ENCODE measurements at places on chromosomes 13 and 19. TPM values are rescaled to one million over a fixed set of nuclear protein-coding genes. Genes with fewer than 3 reads are reported as not detected.

- no peaks in the 10 kb centered on the region for H3K36me3 ChIP-seq
- peak overlapping the region; percentile 2 for H3K27ac ChIP-seq
- DNase-seq = peak; percentile 69
Observed at GRCh38 chr19:5321851-5322681, 18.5 kb downstream of the PTPRS start.

DNA sequence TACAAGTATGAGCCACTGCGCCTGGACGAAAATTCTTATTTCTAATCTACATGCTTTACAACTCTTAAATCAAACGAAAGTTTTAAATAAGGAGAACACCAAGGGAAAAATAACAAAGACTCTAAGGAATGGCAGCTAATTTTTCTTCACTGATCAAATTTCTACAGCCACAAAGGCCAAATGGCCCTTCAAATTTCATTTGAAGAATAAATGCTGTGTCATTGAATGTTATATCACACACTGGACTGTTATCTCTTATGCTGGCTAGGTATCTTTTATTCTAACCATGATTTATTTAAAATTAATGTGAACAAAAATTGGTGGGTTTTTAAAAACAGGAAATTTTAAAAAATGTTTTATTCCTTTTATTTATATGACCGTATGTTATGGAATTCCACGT lies 14.1 kb downstream of the SMAD9 start:
- H3K4me3 ChIP-seq = no peak overlapping the region
- no peak for DNase-seq
- no peaks in the 10 kb centered on the region for H3K36me3 ChIP-seq
- H3K4me1 ChIP-seq = no peaks in the 10 kb centered on the region
- no peak overlapping the region for H3K27ac ChIP-seq

GRCh38 chr13:19074519-19074918 lies 107.1 kb downstream of the TUBA3C start:
- no peaks in the 10 kb centered on the region for H3K4me1 ChIP-seq
- no peaks in the 10 kb centered on the region for H3K36me3 ChIP-seq
- H3K27ac ChIP-seq = no peak overlapping the region
- no peaks in the 10 kb centered on the region for H3K27me3 ChIP-seq
- DNase-seq = no peak
- no peak overlapping the region for H3K4me3 ChIP-seq

GRCh38 chr13:39341251-39341650 lies 261.7 kb downstream of the LHFPL6 start:
- H3K27me3 ChIP-seq = no peaks in the 10 kb centered on the region
- no peaks in the 10 kb centered on the region for H3K36me3 ChIP-seq
- H3K4me3 ChIP-seq = no peak overlapping the region
- H3K4me1 ChIP-seq = no peaks in the 10 kb centered on the region
- no peak for DNase-seq
- H3K27ac ChIP-seq = no peak overlapping the region

GRCh38 chr19:55339889-55340783 lies 460 bp downstream of the KMT5C start:
- peaks cover 32% of the 10 kb centered on the region for H3K36me3 ChIP-seq
- H3K4me1 ChIP-seq = peaks cover 55% of the 10 kb centered on the region
- peak overlapping the region; percentile 92 for H3K4me3 ChIP-seq
- no peaks in the 10 kb centered on the region for H3K27me3 ChIP-seq
- peak overlapping the region; percentile 97 for H3K27ac ChIP-seq
- DNase-seq = peak; percentile 38

- no peak overlapping the region for H3K4me3 ChIP-seq
- DNase-seq = no peak
- H3K27me3 ChIP-seq = no peaks in the 10 kb centered on the region
- H3K4me1 ChIP-seq = peaks cover 52% of the 10 kb centered on the region
Observed at GRCh38 chr19:13005861-13006370, 10.6 kb downstream of the NFIX start.

Gene COL4A2
- polyA plus RNA-seq = 15.7 TPM

DNA sequence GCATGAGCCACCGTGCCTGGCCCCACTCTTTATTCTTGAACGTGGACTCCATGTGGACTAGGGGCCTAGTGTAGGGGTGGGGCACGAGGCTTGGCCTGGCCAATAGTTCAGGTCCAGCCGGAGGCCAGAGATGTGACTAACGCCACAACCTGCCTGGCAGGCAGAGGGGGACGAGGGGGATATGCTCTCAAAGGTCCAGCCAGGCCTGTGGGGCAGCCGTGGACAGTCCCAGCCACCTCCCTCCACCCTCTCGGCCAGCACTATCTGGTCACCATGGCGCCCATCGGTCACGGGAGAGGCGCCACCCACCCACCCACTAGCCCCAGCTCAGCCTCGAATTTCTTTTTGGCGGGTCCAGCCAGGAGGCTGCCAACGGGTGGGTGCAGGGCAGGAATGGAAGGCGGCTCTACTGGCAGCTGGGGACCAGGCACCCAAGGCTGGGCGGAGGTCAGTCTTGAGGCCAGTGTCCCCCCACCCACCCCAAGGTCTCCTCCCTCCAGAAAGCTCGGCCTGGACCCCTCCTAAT lies 2.2 kb upstream of the CERS1 start:
- H3K4me1 ChIP-seq = peaks cover 12% of the 10 kb centered on the region
- peaks cover 5% of the 10 kb centered on the region for H3K27me3 ChIP-seq
- no peak overlapping the region for H3K4me3 ChIP-seq
- H3K36me3 ChIP-seq = peaks cover 28% of the 10 kb centered on the region
- DNase-seq = peak; percentile 62
- no peak overlapping the region for H3K27ac ChIP-seq

GRCh38 chr13:50115695-50116094 lies 100.5 kb downstream of the KCNRG start:
- H3K4me1 ChIP-seq = peaks cover 6% of the 10 kb centered on the region
- H3K4me3 ChIP-seq = no peak overlapping the region
- no peak overlapping the region for H3K27ac ChIP-seq
- H3K27me3 ChIP-seq = no peaks in the 10 kb centered on the region
- no peak for DNase-seq
- H3K36me3 ChIP-seq = no peaks in the 10 kb centered on the region

DNA sequence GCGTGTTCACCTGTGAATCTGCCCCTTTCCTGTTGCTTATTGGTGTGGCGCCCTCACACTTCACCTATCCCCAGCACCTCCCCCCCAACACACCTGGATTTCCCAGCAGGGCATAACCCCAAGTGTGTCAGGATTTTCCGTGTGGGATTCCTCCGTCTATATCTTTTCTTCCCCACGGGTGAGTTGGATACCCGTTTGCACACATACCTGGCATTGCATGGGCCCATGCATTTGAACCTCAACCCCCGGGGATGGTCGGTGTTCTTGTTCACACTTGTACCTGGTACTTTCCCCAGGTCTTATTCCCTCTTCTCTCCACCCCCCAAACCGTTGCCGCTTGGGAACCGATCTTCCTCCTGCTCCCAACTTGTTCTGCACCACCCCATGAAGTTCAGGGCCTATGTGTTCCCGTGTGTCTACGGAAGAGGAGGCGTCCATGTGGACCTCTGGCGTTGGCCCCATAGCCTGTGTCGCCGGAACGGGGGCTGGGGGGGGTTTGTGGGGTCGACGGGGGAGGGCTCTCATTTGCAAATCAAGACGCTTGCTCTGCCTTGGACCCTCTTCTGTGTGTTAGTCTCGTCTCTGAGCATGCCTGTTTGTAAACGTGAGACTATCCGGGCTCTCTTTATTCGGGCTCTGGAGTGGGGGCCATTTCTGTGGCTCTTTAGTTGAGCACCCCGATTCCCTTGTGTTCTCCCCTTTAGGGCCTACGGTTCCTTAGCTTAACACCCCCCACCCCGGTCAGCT lies 1.7 kb downstream of the PRR12 start:
- no peaks in the 10 kb centered on the region for H3K27me3 ChIP-seq
- no peak for DNase-seq
- H3K4me3 ChIP-seq = peak overlapping the region; percentile 88
- peak overlapping the region; percentile 85 for H3K27ac ChIP-seq
- H3K4me1 ChIP-seq = peaks cover 10% of the 10 kb centered on the region

DNA sequence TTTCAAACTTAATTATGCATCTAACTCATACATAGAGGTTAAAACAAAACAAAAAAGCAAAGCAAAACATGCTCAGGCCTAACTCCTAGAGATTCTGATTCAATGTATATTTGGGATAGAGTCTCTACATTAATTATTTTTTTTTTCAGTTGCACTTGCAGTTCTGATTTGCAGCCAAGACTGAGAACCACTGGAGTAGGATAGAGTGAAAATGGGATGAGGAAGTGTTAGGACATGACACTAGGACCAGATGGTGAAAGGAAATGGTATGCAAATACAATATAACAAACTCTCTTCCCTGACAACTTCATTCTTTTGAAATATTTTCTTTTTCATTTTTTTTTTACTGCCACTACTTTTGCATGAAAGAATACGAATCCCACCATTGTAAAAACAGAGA lies 1.8 kb downstream of the CCDC122 start:
- H3K27ac ChIP-seq = no peak overlapping the region
- no peaks in the 10 kb centered on the region for H3K36me3 ChIP-seq
- no peak for DNase-seq
- no peaks in the 10 kb centered on the region for H3K4me1 ChIP-seq
- H3K4me3 ChIP-seq = no peak overlapping the region

Gene F2RL3
- polyA plus RNA-seq = 22.0 TPM

GRCh38 chr19:40519352-40520322 lies 52.8 kb downstream of the SPTBN4 start:
- no peak for DNase-seq
- H3K36me3 ChIP-seq = no peaks in the 10 kb centered on the region
- H3K4me1 ChIP-seq = peaks cover 16% of the 10 kb centered on the region
- H3K27ac ChIP-seq = no peak overlapping the region
- no peak overlapping the region for H3K4me3 ChIP-seq

Gene C19orf81
- polyA plus RNA-seq = 35.9 TPM

DNA sequence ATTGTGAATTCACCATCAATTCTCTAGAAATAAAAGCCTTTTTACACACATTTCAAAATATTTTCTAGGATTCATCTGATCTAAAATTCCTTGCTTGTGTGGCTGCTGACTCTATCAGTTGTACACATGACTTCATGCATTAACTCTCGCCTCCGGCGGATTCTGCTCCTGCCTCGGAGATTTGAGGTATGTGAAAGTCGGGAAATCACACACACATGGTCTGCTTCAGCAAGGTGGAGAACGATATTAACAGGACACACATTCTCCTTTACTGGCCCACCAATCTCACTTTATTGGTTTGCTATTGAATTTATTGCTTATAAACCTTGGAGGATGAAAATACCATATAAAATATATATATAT lies 855.7 kb downstream of the SLITRK5 start:
- H3K27me3 ChIP-seq = no peaks in the 10 kb centered on the region
- H3K4me1 ChIP-seq = no peaks in the 10 kb centered on the region
- H3K27ac ChIP-seq = no peak overlapping the region
- no peak overlapping the region for H3K4me3 ChIP-seq
- H3K36me3 ChIP-seq = no peaks in the 10 kb centered on the region
- DNase-seq = no peak

GRCh38 chr13:85586422-85586831 lies 212.8 kb downstream of the SLITRK6 start:
- no peak overlapping the region for H3K4me3 ChIP-seq
- no peak overlapping the region for H3K27ac ChIP-seq
- DNase-seq = no peak
- no peaks in the 10 kb centered on the region for H3K27me3 ChIP-seq

DNA sequence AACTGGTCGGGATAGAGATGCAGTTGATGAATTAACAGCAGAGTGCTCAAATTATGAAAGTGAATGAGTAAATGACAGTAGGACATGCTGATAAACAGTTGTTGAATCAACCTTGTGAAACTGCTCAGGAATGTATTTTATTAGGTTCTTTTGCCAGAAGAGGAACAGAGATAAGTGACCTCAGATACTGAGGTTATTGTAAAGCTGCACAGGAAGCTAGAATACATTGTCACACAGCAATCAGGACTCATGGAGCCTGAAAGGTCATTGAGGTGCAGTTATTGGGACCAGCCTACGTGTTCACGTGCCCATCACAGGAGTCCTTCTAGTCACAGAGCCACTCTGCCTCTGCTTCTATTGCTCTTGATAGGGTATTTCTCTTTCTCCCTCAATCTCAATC lies 47.5 kb upstream of the MED4 start:
- H3K27ac ChIP-seq = no peak overlapping the region
- H3K4me1 ChIP-seq = no peaks in the 10 kb centered on the region
- peak; percentile 5 for DNase-seq
- H3K36me3 ChIP-seq = no peaks in the 10 kb centered on the region

Gene MRPS12
- 143 TPM for polyA plus RNA-seq

DNA sequence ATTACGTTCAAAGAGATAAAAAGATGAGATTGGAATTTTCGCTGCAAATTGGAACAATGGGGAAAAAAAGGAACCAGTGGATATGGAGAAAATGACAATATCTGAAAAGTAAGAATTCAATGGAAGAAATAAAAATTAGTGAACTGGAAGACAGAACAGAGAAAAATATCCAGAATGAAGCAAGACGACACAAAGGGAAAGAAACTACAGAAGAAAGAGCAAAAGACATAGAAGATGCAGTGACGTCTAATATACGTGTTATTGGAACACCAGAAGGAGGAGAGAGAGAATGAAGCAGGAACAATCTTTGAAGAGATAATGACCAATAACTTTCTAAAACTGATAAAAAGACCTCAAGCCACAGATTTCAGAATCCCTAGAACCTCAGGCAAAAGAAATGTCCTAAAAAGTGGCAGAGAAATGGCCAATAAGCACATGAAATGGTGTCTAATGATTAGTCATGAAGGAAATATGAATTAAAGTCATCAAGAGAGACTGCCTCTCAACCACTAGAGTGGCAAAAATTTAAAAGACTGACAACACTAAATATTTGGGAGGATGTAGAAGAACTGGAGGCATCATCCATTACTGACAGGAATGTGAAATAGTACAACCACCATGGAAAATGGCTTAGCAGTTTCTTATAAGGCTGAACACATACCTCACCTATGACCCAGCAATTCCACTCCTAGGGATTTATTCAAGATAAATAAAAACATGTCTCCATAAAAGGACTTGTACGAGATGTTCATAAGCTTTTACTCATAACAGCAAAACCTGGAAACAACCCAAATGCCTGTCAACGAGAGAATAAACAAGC lies 56.5 kb downstream of the GADD45B start:
- no peak for DNase-seq
- no peaks in the 10 kb centered on the region for H3K27me3 ChIP-seq
- H3K27ac ChIP-seq = no peak overlapping the region
- H3K36me3 ChIP-seq = no peaks in the 10 kb centered on the region

Gene PTGER1
- polyA plus RNA-seq = 0.36 TPM

DNA sequence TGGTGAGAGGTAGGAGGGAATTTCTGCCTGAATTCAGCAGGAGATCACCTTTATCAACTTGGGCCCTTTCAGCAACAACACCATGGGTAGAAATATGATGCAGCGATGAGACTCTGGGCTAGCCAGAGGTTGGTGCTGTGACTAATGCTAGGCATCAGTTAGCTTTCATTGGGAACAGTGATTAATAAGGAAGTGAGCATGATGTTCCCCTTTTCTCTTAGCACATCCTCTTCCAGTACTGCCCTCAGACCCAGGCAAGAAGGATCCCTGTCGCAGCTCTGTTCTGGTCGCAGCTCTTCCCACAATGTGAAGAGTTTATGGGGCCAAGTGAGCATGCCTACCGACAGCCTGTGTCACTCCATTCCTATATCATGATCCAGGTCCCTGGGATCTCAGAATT lies 100.5 kb downstream of the FLT1 start:
- H3K4me1 ChIP-seq = no peaks in the 10 kb centered on the region
- no peaks in the 10 kb centered on the region for H3K27me3 ChIP-seq
- H3K27ac ChIP-seq = no peak overlapping the region
- H3K36me3 ChIP-seq = no peaks in the 10 kb centered on the region
- H3K4me3 ChIP-seq = no peak overlapping the region
